ENCODE measurements at places on chromosomes 16 and 17.

DNA sequence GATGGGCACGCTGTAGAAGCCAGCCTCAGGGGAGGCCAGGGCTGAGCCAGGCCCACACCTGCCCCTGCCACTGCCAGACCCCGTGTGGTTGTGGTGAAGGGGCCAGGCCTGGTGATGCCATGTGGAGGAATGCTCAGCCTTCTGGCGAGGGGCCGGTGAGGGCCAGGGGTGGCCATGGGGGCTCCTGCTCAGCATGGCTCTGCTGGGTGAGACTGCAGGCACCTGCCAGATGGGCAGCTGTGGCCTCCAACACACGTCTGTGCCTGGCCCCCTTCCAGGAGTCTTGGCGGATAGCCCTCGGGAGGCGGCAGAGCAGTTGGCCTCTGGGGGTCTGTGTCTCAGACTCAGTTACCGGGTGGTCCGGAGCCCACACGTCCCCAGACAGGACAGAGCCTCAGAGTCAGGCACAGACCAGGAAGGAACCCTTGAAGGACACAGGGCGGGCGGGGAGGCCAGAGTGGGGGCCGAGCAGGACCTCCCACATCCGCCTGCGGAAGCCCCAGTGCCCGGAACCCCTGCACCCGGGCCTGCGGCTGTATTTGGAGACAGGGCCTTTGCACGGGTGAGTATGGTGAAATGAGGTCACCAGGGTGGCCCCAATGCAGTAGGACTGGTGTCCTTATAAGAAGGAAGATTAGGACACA is 22.5 kb upstream of the CHMP6 start:
- DNase-seq, result no peak

DNA sequence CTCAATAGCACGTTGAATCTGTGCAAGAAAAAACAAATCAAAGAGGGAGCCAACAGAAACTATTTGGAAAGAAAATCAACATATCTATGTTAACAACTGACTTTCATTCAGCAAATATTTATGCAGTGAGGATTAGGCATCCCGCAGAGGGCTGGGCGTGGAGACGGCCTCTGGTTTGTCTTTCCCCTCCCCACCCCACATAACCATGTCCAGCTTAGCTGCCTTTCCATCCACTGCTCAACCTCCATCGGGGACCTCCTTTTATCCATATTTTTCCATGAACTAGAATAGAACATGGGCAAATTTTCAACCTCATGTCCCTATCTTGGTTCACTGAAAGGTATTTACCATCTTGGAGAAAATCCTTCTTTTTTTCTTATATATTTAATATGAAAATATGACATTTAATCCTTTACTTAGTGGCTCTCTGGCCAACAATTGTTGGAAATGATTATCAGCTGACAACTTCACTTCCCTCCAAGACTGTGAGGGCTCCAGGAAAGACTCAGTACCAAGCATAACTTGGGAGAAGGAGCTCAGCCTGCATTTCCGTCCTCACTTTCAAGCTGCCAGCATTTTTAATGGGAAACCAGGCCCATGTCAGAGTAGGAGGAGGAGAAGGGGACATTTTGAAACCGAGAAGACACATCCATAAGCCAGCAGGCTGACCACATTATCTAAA is 462.6 kb upstream of the MAF start:
- no peak for DNase-seq

GRCh38 chr16:19014461-19014860 is 30.7 kb downstream of the TMC7 start:
- no peak for DNase-seq

- no peak for DNase-seq
These were observed 79.4 kb downstream of the USP31 start for GRCh38 chr16:23069844-23070243.

GRCh38 chr16:87212026-87212425 is 105.2 kb downstream of the C16orf95 start:
- DNase-seq, result no peak

DNA sequence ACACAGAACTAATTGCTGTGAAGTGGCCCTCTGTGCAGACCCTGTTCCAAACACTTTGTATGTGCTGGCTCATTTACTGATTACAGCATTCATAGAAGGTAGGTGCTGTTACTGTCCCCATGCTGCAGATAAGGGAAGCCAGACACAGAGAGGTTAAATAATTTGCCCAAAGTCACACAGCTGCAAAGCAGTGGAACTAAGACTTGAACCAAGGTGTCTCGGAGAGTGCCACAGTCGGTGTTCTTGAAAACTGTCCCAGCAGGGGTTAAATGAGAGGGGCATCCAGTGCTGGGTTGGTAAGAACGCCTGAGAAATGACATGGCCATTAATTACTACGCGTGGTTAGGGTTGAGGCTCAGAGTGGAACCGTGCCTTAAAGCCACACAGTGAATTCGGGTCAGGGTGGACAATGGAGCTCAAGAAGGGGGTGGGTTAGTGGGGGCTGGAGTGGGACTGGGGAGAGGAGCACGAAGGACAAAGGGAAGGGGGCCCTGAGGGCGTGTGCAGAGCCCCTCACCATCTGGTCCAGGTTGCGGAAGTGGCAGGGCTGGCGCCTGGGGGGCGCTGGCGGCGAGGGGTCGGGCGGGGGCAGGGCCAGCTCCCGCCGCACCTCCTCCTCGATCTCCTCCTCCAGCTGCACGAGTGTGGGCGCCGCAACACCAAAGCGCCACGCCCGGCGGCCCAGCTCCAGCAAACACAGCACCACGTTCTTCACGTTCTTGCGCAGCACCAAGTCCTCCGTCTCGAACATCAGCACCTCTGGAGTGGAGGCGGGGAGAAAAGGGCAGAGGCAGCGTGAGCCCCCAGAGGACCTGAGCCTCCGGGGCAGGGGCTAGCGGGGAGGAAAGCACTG is 3.3 kb downstream of the GAS2L2 start:
- no peak for DNase-seq

- no peak for DNase-seq
These were observed 29.9 kb downstream of the TSC2 start for GRCh38 chr16:2077696-2078095.

- DNase-seq, result no peak
These were observed 3.2 kb downstream of the CRK start for GRCh38 chr17:1452836-1453235.

DNA sequence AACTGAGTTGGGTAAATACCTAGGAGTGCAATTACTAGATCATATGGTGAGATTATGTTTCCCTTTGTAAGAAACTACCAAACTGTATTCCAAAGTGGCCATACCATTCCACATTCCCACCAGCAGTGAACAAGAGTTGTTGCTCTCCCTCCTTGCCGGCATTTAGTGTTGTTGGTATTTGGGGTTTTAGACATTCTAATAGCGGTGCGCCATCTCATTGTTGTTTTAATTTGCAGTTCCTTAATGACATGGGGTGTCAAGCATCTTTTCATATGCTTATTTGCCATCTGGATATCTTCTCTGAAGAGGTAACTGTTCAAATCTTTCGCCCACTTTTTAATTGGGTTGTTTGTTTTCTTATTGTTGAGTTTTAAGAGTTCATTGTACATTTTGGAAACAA is 164.2 kb upstream of the LHX1 start:
- no peak for DNase-seq

DNA sequence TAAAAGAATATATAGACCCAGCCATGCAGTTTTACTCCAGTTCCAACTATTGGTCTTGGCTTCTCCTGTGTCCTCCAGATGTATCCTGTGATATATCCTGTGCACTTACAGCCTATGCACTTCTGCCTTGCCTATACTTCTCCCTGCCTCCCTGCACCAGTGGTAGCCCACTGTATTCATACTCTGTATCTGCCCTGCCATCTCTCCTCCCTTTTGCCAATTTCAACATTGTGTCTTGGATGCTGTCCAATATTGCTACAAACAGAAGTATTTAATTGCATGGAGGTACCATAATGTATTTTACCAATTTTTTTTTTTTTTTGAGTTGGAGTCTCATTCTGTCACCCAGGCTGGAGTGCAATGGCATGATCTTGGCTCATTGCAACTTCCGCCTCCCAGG is 242.7 kb downstream of the HAPSTR1 start:
- no peak for DNase-seq

GRCh38 chr16:30600215-30600614 is 10.0 kb downstream of the ZNF689 start:
- DNase-seq, result no peak

GRCh38 chr16:22008215-22009059 is 526 bp downstream of the MOSMO start:
- DNase-seq, result peak; percentile 13

DNA sequence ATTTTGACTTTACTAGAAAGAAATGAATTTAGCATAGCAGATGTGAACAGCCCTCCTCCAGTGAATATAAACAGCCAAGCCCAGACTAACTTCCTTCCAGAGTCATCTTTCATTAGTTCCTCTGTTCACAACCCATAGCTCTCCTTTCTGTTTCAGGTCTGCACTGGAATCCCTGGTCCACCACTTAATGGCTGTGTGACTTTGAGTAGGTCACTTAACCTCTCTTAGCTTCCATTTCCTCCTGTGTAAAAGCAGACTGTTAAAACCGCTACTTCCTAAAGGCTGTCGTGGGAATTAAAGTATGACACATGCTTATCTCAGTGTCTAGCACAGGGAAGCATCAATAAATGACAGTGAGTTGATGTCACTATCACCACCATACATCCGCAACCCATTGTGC is 7.5 kb downstream of the SLC6A4 start:
- no peak for DNase-seq

- DNase-seq, result no peak
These were observed 8.0 kb upstream of the CCL1 start for GRCh38 chr17:34370997-34371395.

DNA sequence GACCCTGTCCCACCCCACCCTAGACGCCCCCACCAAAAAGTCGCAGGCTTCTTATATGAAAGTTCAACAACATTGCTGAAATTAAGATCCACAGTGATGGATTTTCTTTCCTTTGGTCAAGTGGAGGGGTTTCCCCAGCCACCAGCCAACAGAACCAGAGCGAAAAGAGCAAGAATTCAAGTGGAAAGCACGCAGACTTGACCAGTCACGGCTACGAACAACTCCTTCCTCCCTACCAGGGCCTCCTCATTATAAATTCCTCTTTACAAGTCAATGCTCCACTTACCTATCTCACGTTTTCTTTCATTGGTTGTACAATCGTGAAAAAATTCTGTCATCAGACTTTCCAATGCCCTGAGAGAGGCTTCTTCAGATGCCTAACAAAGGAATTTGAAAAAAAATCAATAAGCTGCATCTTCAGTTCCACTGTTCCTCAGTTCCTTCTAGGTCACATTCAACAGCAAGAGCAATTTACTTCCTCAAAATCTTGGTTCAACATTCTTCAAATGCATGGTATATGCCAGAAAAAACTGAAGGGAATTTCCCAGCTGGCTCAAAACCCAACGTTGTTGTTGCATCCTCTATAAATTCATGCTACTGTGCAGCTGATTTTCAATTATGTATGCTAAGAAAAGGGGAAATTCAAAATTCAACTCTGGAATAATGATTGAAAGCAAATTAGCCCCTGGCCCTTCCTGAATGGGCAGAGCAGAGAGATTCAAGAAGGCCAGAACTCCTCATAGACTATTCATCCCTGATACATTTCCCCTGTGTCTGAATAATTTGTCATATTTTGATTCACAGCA is 30.9 kb downstream of the XPO6 start:
- no peak for DNase-seq

DNA sequence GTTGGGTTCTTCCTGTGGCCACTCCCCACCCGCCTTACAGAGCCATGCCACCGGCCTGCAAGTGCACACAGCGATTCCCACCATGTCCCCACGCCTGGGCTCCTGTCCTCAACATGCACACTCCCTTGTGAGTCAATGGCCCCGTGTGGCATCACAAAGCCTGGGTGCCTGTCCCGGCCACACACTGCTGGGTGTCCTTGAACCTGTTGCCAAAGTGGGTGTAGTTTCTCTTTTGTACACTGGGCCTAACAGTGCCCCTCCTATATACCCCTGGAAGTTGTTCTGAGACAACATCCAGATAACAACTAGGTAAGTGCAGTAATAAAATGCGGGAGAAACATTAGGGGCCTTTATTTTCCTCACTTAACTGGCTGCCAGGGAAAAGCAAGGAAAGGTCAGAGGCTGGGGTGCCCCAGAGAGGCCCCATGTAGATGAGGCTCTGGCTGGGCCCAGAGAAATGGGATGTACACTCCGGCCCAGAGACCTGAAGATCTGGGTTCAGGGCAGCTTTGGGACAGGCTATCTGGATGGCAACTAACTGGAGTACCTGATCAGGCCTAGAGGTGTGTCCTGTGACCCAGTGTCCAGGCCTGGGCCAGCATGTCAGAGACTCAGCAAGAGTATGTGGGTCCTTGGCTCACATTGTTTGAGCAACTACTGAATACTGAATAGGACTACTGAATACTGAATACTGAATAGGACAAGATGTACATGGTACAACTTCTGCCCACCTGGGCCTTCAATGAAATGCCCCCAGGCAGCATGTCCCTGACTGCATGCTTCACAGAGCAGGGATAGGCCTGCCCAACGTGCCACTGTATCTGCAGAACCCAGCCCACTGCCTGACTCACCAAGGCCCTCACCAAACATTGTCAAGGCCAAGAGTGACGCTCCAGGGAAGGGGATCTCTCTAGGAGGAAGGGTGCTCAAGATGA is 8.3 kb downstream of the ABCC3 start:
- DNase-seq, result no peak

DNA sequence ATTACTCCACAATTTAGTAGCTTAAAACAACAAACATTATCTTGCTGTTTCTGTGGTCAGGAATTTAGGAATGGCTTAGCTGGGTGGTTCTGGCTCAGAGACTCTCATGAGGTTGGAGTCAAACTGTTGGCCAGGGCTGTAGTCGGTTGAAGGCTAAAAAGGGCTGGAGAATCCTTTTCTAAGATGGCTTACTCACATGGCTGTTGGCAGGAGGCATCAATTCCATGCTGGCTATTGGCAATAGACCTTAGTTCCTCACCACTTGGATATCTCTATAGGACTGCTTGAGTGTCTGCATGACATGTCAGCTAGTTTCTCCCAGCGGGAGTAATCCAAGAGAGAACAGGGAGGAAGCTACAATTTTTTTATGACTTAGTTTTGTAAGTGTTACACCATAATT is 6.6 kb upstream of the EFCAB13 start:
- no peak for DNase-seq

GRCh38 chr17:7216242-7217112 is 3.2 kb downstream of the DLG4 start:
- no peak for DNase-seq

GRCh38 chr16:84648595-84649510 is 542 bp downstream of the KLHL36 start:
- DNase-seq, result peak; percentile 47

- no peak for DNase-seq
These were observed 93.0 kb downstream of the CYTH1 start for GRCh38 chr17:78689029-78689428.

- no peak for DNase-seq
These were observed 38.9 kb upstream of the CSNK2A2 start for GRCh38 chr16:58236831-58237230.

GRCh38 chr17:80749611-80750010 is 205.0 kb downstream of the RPTOR start:
- DNase-seq, result no peak

DNA sequence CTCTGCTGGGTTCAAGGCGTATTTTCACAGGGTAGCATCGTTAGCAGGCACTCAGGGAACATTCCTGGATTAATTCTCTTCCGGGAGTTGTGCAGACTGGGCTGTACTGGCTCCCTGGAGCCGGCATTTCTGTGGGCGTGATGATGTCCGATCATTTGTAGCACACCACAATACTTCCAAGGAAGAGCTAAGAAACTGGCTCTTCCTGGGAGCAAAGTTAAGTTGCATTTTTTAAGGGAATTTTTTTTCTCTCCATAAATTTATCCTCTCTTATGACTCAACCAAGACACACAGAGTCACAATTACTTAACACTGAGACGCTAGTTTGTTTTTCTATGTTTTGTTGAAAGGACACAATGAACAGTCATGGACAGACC is 211.6 kb upstream of the FOXF1 start:
- no peak for DNase-seq

Data from stimulated activated CD4-positive, alpha-beta T cell treated with anti-CD3 and anti-CD28 coated beads, Interleukin-4, amount 100 ng/mL, for 1 hour (primary cell).